ENCODE measurements at places on chromosomes 13 and 19.
A peak's percentile ranks its signal among the peaks of the same experiment; 100 is the strongest.

GRCh38 chr13:22758245-22758644 lies 422.5 kb upstream of the SGCG start:
- no peak for DNase-seq

DNA sequence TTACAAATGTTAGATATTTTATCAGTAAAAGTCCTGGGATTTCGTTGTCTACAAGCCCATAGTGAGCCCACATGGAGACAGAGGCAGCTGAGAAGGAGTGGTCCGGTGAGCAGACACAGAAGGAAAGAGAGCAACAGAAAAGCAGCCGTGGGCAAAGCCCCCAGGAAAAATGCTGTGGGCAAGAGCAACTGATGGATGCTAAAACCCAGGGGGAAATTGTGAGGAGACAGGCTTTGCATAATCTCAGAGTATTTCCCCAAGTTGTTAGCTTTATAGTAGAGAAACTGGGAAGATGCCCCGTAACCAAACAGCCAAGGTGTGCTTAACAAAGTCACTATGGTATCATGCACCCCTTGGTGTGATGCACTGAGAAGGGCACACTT lies 35.1 kb downstream of the GJA3 start:
- no peak for DNase-seq

GRCh38 chr13:51330791-51331190 lies 8.7 kb upstream of the SERPINE3 start:
- DNase-seq = no peak

DNA sequence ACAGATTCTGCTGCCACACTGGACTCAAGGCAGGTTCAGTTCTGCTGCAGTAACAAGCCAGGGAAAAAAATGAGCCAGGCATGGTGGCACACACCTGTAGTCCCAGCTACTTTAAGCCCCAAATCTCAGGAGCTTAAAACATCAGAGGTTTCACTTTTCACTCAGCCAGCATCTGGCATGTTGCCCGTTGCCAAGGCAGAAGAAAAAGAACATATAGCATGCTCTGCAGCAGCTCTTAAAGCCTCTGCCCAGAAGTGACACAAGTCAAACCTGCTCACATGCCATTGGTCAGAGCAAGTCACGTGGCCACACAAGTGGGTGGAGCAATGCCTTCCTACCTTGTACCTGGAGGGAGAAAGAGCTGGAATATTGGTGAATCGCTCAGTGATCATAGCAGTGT lies 14.7 kb upstream of the ADGRE5 start:
- peak; percentile 69 for DNase-seq

DNA sequence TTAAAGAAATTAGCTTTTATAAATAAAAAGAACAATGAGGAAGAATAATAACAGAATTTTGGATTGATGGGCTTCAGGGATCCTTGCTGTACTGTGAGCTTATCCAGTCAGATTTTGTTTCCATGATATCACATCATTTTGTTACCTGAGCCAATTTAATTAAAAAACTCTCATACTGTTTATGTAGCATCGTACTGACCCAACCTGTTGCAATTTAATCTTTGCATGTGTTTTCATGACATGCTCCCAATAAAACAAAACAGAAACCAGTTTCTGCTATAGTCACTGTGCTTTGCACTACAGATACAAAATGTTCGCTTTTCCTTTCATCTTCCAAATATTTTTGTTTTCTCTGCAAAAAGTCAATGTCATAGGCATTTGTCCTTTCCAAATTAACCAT lies 109.7 kb upstream of the RNF113B start:
- no peak for DNase-seq

- no peak for DNase-seq
Measured at GRCh38 chr19:43774103-43774939, 6.5 kb downstream of the KCNN4 start.

- no peak for DNase-seq
Measured at GRCh38 chr13:68850160-68850559, 1257.5 kb upstream of the ATXN8OS start.
